ENCODE measurements at places on chromosomes 2 and 18. TPM values are rescaled to one million over a fixed set of nuclear protein-coding genes. Genes with fewer than 3 reads are reported as not detected.

GRCh38 chr2:68620772-68621171, 22.6 kb upstream of the PROKR1 start:
- no peak for DNase-seq
- H3K36me3 ChIP-seq, result no peaks in the 10 kb centered on the region
- no peak overlapping the region for H3K27ac ChIP-seq
- no peak overlapping the region for H3K4me3 ChIP-seq

- H3K27me3 ChIP-seq, result no peaks in the 10 kb centered on the region
- H3K4me3 ChIP-seq, result no peak overlapping the region
- no peaks in the 10 kb centered on the region for H3K4me1 ChIP-seq
- no peaks in the 10 kb centered on the region for H3K36me3 ChIP-seq
- H3K27ac ChIP-seq, result no peak overlapping the region
Observed at GRCh38 chr18:26335156-26335555, 108.9 kb downstream of the TAF4B start.

- no peak overlapping the region for H3K27ac ChIP-seq
- H3K27me3 ChIP-seq, result no peaks in the 10 kb centered on the region
- H3K4me1 ChIP-seq, result no peaks in the 10 kb centered on the region
- no peaks in the 10 kb centered on the region for H3K36me3 ChIP-seq
- H3K4me3 ChIP-seq, result no peak overlapping the region
Observed at GRCh38 chr2:102540882-102541281, 67.9 kb downstream of the SLC9A4 start.

DNA sequence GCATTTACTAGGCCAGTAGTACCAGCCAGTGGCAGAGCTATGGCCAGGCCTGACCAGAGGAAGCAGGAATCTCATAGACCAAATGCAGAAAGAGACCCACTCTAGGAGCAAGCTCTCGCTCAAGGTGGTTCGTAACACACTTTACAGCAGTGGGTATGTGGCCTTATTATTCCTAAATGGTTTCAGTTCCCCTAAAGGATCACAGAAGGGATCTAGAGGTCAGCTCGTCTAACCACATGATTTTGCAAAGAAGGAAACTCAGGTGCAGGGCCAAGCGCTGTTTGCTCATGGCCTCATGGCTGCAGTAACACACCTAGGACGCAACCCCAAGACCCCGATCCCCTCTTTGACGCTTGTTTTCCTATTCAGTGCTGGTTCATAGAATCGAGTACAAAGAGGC, 65.5 kb upstream of the ATG16L1 start:
- no peak overlapping the region for H3K27ac ChIP-seq
- H3K4me1 ChIP-seq, result no peaks in the 10 kb centered on the region
- H3K36me3 ChIP-seq, result peaks cover 71% of the 10 kb centered on the region
- H3K27me3 ChIP-seq, result no peaks in the 10 kb centered on the region

DNA sequence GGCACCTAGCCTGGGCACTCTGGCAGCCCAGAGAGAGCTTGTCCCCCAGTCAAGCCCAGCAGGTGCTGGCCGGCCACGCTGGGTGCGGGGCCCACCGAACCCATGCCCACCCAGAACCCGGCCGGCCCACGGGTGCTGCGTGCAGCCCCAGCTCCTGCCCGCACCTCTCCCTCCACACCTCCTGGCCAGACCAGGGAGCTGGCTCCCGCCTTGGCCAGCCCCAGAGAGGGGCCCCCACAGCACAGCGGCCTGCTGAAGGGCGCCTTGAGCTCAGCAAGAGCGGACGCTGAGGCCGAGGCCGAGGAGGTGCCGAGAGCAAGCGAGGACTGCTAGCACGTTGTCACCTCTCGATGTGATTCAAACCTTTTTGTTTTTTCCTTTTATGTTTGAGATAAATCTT, 407.0 kb upstream of the KCNJ3 start:
- H3K27me3 ChIP-seq, result no peaks in the 10 kb centered on the region
- no peak overlapping the region for H3K4me3 ChIP-seq
- H3K36me3 ChIP-seq, result no peaks in the 10 kb centered on the region
- H3K4me1 ChIP-seq, result no peaks in the 10 kb centered on the region
- H3K27ac ChIP-seq, result no peak overlapping the region

DNA sequence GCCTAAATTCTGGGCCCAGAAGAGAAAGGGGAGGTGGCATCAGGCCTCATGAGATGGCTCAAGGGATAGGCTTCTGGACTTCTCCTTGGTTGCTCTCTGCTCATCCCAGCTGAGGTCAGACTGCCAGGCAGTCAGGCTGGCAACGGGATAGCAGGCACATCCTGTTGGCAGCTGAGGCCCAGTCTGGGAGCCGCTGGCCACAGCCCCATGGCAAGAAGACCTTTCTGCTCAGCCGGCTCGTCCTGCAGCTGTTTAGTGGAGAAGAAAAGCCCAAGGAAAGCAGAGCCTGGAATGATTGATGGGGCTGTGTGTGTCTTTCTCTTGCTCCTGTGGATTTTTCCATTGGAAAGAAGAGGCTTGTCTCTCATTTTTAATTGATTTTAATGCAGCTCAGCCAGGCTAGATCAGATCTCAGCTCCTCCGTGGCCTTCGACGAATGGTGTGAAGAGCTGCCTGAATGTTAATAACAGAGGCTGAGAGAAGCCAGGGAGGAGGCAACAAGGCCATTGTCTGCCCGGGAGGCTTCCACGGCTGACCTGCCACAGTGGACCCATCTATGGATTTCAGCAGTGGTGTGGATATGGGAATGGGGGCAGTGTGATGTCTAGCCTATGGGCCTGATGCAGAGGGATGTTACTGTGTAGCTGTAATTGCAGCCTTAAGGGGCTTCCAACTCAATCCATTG, 99.5 kb downstream of the HS1BP3 start:
- H3K4me1 ChIP-seq, result no peaks in the 10 kb centered on the region
- no peak overlapping the region for H3K4me3 ChIP-seq
- no peaks in the 10 kb centered on the region for H3K27me3 ChIP-seq

GRCh38 chr2:51011254-51011653, 20.7 kb downstream of the NRXN1 start:
- H3K27ac ChIP-seq, result no peak overlapping the region
- H3K4me1 ChIP-seq, result no peaks in the 10 kb centered on the region
- no peaks in the 10 kb centered on the region for H3K27me3 ChIP-seq

DNA sequence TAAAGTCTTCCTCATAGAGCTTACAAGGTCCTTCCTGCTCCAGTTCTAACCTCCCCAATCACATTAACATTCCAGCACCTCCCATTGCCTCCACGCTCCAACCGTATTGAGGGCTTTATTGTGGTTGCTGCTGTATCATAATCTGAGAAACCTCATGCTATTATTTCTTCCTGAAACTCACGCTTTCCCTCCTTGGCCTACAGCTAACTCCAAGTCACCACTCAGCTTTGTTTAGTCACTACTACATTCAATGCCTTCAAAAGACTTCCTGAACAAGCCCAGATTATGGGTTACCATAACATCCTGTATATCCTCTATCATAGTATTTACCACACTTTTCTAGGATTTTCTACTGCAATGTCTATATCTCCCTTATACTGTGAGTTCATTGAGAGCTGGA, 230.4 kb downstream of the IKZF2 start:
- H3K4me3 ChIP-seq, result no peak overlapping the region
- no peak overlapping the region for H3K27ac ChIP-seq
- H3K36me3 ChIP-seq, result no peaks in the 10 kb centered on the region
- no peaks in the 10 kb centered on the region for H3K27me3 ChIP-seq

ANKRD30BL gene
- total RNA-seq, result not detected

ASB18 gene
- total RNA-seq, result not detected

APOB gene
- not detected for total RNA-seq

CCDC93 gene
- total RNA-seq, result 32.7 TPM

SERPINB12 gene
- not detected for total RNA-seq

LCT gene
- 0.48 TPM for total RNA-seq

AGXT gene
- not detected for total RNA-seq

C2orf15 gene
- 0.86 TPM for total RNA-seq

ALLC gene
- total RNA-seq, result not detected

CFAP221 gene
- not detected for total RNA-seq

TUBB8B gene
- not detected for total RNA-seq

FBXO11 gene
- total RNA-seq, result 41.8 TPM
